ENCODE measurements at places on chromosomes 7 and 10. TPM values are rescaled to one million over a fixed set of nuclear protein-coding genes. Genes with fewer than 3 reads are reported as not detected.

GRCh38 chr10:209357-209756 lies 74.1 kb downstream of the ZMYND11 start:
- H3K27me3 ChIP-seq: no peaks in the 10 kb centered on the region
- no peak for DNase-seq
- no peaks in the 10 kb centered on the region for H3K4me1 ChIP-seq
- no peak overlapping the region for H3K4me3 ChIP-seq
- H3K27ac ChIP-seq: no peak overlapping the region
- peaks cover 4% of the 10 kb centered on the region for H3K36me3 ChIP-seq

GRCh38 chr7:80659120-80660055 lies 20.9 kb downstream of the CD36 start:
- no peak overlapping the region for H3K27ac ChIP-seq
- no peaks in the 10 kb centered on the region for H3K36me3 ChIP-seq
- peaks cover 9% of the 10 kb centered on the region for H3K4me1 ChIP-seq

DNA sequence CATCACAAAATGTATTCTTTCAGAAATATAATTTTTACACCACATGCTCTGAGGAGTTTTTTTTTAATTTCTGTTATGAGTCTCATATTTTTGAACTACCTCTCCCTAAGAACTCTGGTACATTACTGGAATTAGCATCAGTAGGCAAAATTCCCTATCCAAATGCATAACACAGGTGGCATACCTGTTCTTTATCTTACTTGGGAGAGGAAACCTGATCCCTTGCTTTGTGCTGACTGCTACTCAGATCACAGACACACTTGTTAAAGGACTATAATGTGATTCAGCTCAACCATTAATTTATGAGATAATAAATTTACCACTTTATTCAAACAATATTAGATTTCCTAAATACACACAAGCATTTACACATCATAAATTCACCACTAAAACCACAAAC lies 617.2 kb downstream of the GRM8 start:
- H3K4me3 ChIP-seq: no peak overlapping the region
- H3K27ac ChIP-seq: no peak overlapping the region
- H3K36me3 ChIP-seq: no peaks in the 10 kb centered on the region
- DNase-seq: no peak
- H3K27me3 ChIP-seq: peaks cover 5% of the 10 kb centered on the region
- H3K4me1 ChIP-seq: no peaks in the 10 kb centered on the region

GRCh38 chr10:92387289-92387940 lies 96.4 kb downstream of the MARCHF5 start:
- H3K4me3 ChIP-seq: no peak overlapping the region
- DNase-seq: no peak
- H3K4me1 ChIP-seq: peaks cover 4% of the 10 kb centered on the region
- H3K27ac ChIP-seq: no peak overlapping the region
- H3K36me3 ChIP-seq: no peaks in the 10 kb centered on the region

DNA sequence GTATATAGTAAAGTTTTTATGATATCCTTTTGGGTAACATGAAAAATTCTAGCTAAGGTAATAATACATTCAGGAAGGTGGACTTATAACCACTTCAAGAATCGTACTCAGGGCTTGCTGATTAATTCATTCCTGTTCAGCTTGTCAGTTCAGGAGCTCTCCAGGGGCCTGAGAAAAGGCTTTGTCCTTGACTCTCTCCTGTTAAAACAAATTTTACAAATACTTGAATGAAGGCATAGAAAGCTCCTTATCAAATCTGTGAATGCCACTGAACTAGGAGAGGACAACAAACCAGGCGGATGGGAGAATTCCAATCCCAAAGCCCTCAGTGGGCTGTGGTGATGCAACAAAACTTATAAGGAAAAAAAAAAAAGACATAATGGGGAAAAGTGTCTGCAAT lies 354.5 kb upstream of the ZMIZ1 start:
- H3K27me3 ChIP-seq: peaks cover 18% of the 10 kb centered on the region
- DNase-seq: no peak
- H3K36me3 ChIP-seq: no peaks in the 10 kb centered on the region

DNA sequence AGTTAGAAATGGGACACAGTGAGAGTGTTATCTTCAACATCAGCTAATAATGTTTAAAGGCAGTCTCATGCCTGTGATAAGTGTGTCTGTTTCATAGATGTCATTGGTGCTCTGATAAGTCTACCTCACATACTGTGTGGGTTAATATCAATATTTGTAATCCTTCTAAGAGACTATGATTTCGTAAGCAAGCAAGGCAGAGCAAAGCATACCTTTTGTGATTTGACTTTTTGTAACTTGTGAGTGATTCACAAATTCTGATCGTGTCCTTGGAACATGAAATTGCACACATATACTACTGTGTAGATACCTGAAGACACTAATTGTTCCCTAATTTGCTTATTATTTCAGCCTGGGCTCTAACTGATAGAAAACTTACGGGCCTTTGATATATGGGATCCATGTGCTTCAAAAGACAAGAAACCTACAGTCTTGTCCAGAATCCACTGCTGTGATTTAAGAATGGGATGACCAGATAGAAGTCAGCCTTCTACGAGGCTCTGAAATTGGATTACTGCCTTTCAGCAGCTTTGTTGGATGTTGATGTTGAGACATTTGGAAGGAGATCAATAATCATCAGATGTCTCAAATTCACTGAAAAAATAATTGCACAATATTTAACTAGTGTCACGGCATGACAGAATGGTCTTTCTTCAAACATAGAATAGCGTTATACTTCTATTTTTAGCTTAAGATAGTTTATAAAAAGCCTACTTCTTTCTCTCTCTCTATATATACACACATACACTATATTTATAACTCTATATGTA lies 63.2 kb upstream of the KLF6 start:
- peaks cover 46% of the 10 kb centered on the region for H3K4me1 ChIP-seq
- no peak overlapping the region for H3K4me3 ChIP-seq
- DNase-seq: no peak

EIF5AL1 gene
- total RNA-seq: 0.17 TPM

DNA sequence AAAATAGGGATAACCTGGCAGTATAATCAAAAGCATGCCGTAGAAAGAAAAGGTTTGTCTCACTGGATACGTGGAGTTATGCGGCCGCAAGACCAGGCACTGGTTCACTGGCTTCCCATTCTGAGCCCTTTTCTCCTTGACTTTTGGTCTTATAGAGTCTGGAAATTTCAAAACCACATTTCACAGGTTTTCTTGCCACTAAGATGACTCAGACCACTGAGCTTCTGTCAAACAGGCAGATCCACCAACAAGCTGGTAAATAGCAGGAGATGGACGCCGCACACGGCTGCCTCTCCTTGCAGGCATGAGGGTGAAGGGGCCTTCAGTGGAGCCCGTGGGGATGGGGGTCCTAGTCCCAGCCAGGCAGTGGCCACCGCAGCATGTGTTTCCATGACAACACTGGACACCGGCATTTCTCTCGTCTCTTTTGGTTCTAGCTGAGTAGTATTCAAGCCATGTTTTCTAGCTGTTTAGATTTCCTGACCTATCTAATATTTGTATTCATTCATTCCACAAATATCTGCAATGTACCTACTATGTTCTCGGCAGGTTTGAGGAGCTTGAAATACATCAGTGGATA lies 55.5 kb downstream of the KLF6 start:
- peaks cover 1% of the 10 kb centered on the region for H3K27me3 ChIP-seq
- no peak overlapping the region for H3K4me3 ChIP-seq

TWIST1 gene
- 26.5 TPM for total RNA-seq

DNA sequence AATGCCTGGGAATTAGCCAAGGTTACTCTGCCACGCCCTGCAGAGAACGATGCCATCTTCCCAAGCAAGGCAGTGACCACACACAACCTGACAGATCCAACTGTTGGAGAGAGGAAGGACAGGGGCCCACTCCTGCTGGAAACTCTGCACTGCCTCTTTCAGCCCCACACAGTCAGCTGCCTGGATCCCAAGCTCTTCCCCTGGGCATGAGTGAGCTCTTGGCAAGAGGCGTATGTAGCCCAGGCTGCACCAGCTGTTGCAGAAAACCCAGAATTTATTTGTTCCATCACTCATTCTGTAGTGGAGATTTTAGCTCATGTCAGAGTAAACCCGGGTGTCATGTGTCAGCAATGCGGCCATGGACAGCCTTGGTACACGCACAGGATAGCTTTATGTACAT lies 135.1 kb upstream of the TRIM24 start:
- H3K36me3 ChIP-seq: peaks cover 10% of the 10 kb centered on the region
- peaks cover 4% of the 10 kb centered on the region for H3K4me1 ChIP-seq
- no peak overlapping the region for H3K27ac ChIP-seq

DNA sequence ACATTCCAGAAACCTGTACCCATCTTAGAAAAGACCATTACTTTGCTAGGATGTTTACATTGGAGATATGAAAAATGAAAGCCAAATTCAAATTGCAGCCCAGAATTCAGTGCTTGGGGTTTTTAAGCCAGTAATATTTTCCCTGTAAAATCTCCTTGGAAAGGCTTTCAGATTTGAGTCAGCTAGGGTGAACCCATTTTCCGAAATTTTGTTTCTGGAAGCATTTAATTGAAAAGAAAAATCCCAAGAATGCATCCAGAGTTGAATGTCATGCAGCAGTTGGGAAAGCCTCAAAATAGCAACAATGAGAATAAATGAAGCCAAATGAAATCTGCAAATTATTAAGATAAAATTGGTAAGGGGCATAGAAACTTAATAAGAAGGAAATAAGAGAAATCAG lies 106.4 kb downstream of the BMPER start:
- H3K36me3 ChIP-seq: no peaks in the 10 kb centered on the region
- no peak overlapping the region for H3K27ac ChIP-seq

- no peaks in the 10 kb centered on the region for H3K27me3 ChIP-seq
- peak overlapping the region; percentile 85 for H3K27ac ChIP-seq
- H3K36me3 ChIP-seq: no peaks in the 10 kb centered on the region
- no peak overlapping the region for H3K4me3 ChIP-seq
These were observed 108.3 kb downstream of the AHR start for GRCh38 chr7:17406738-17407137.

GRCh38 chr10:33612551-33612950 lies 278.1 kb upstream of the NRP1 start:
- no peak overlapping the region for H3K27ac ChIP-seq
- no peaks in the 10 kb centered on the region for H3K36me3 ChIP-seq
- peaks cover 12% of the 10 kb centered on the region for H3K4me1 ChIP-seq

CHAT gene
- not detected for total RNA-seq

JAKMIP3 gene
- 1.6 TPM for total RNA-seq

HABP2 gene
- not detected for total RNA-seq

GRCh38 chr10:44801383-44802327 lies 109.5 kb upstream of the TMEM72 start:
- H3K4me1 ChIP-seq: peaks cover 84% of the 10 kb centered on the region
- H3K27me3 ChIP-seq: no peaks in the 10 kb centered on the region
- H3K36me3 ChIP-seq: no peaks in the 10 kb centered on the region
- peak overlapping the region; percentile 88 for H3K27ac ChIP-seq
- peak overlapping the region; percentile 23 for H3K4me3 ChIP-seq

ZNF777 gene
- total RNA-seq: 15.2 TPM

CADPS2 gene
- 0.32 TPM for total RNA-seq

- no peak overlapping the region for H3K4me3 ChIP-seq
- H3K27me3 ChIP-seq: no peaks in the 10 kb centered on the region
- no peak for DNase-seq
- no peaks in the 10 kb centered on the region for H3K4me1 ChIP-seq
These were observed 20.4 kb upstream of the PIK3AP1 start for GRCh38 chr10:96740579-96741281.

DNA sequence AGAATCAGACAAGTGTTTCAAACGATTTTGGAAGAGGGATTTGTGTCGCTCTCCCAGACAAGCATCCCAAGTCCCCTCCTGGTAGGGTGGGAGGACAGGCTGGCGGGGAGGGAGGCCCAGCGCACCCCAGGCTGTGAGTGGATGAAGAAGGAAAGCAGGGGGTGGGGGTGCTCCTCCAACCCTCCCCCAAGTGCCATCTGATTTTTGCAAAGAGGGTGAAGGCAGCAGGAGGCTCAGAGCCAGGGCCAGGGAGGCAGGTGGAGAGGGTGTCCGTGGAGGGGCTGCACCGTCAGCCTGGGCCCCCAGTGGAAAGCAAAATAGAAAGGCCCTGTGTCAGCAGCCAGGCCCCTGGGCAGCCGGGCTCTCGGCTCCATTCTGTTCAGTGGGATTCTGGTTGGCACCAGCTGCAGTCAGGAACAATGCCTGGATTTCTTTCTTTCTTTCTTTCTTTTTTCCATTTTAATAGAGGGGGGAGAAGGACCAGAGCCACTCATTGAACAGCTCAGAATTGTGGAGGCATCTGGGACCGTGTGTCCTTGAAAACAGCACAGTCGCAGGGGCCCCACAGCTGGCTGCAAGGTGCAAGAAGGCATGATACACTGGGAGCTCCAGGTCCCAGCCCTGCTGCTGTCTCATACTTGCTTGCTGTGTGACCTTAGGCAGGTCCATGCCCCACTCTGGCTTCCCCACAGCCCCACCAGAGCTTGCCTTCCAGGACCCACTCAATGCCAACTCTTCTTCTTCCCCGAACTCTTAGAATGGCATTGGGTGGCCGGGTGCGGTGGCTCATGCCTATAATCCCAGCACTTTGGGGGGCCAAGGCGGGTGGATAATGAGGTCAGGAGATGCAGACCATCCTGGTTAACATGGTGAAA lies 7.1 kb upstream of the ZMIZ1 start:
- H3K27me3 ChIP-seq: peaks cover 10% of the 10 kb centered on the region
- no peaks in the 10 kb centered on the region for H3K36me3 ChIP-seq
- DNase-seq: peak; percentile 68
- H3K4me1 ChIP-seq: peaks cover 1% of the 10 kb centered on the region

TLX1 gene
- not detected for total RNA-seq

GRCh38 chr10:102900006-102900405 lies 18.1 kb upstream of the CNNM2 start:
- no peak overlapping the region for H3K27ac ChIP-seq
- H3K4me1 ChIP-seq: no peaks in the 10 kb centered on the region
- no peak overlapping the region for H3K4me3 ChIP-seq
- no peaks in the 10 kb centered on the region for H3K27me3 ChIP-seq
- H3K36me3 ChIP-seq: no peaks in the 10 kb centered on the region

- DNase-seq: peak; percentile 94
- peaks cover 44% of the 10 kb centered on the region for H3K27me3 ChIP-seq
- peaks cover 17% of the 10 kb centered on the region for H3K4me1 ChIP-seq
- H3K4me3 ChIP-seq: peak within 1 kb of the TSS; percentile 83
- no peaks in the 10 kb centered on the region for H3K36me3 ChIP-seq
These were observed at the start of gene GPR158 for GRCh38 chr10:25174461-25175230. Gene GPR158 (plus strand): TSS chr10:25175001. CDS start chr10:25175421, 420 bp downstream.

DNA sequence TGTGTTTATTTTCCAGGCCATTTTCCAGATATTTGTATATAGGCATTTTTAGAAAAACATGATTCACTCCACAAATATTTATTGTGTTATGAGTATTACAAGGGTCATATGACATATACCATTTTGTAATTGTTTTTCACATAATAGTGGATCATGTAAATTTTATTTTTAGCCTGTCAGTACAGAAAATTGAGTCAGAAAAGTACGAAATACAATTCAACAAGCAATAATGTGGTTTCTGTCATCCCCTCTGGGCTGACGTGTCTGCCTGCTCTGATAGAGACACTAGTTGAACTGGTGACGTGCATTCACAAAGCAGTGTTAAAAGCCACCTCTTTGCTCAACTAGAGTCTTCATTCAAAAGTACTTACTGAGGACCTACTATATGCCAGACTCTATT lies 97.9 kb upstream of the STEAP1B start:
- H3K4me1 ChIP-seq: peaks cover 9% of the 10 kb centered on the region
- DNase-seq: no peak
- H3K27me3 ChIP-seq: peaks cover 2% of the 10 kb centered on the region
- no peak overlapping the region for H3K4me3 ChIP-seq
- H3K27ac ChIP-seq: no peak overlapping the region

- peaks cover 12% of the 10 kb centered on the region for H3K4me1 ChIP-seq
- no peaks in the 10 kb centered on the region for H3K36me3 ChIP-seq
- peak overlapping the region; percentile 45 for H3K27ac ChIP-seq
These were observed 62.9 kb upstream of the FAM171A1 start for GRCh38 chr10:15433850-15434537.

GRCh38 chr10:30917789-30918188 lies 113.9 kb downstream of the ZNF438 start:
- H3K36me3 ChIP-seq: peaks cover 5% of the 10 kb centered on the region
- H3K27ac ChIP-seq: peak overlapping the region; percentile 97
- H3K27me3 ChIP-seq: no peaks in the 10 kb centered on the region
- H3K4me1 ChIP-seq: peaks cover 33% of the 10 kb centered on the region
- H3K4me3 ChIP-seq: peak overlapping the region; percentile 34
- DNase-seq: no peak
